ENCODE measurements at places on chromosomes 2 and 18. TPM values are rescaled to one million over a fixed set of nuclear protein-coding genes. Genes with fewer than 3 reads are reported as not detected.

The POTEJ gene
- total RNA-seq: not detected

The PIAS2 gene
- total RNA-seq: 26.4 TPM

The C2orf72 gene
- total RNA-seq: 27.9 TPM

The STEAP3 gene
- 6.0 TPM for total RNA-seq

The PSMA8 gene
- total RNA-seq: not detected

The C1QL2 gene
- not detected for total RNA-seq

The PPM1B gene
- 29.8 TPM for total RNA-seq

The UGT1A3 gene
- total RNA-seq: not detected
